ENCODE measurements at places on chromosomes 2 and 18.

GRCh38 chr2:118806797-118807667 is 40.4 kb downstream of the EN1 start:
- no peak for DNase-seq

- DNase-seq = no peak
These were observed 9.0 kb upstream of the DSEL start for GRCh38 chr18:67525328-67526099.

- DNase-seq = no peak
These were observed 49.3 kb downstream of the TRAF3IP1 start for GRCh38 chr2:238369591-238370040.

DNA sequence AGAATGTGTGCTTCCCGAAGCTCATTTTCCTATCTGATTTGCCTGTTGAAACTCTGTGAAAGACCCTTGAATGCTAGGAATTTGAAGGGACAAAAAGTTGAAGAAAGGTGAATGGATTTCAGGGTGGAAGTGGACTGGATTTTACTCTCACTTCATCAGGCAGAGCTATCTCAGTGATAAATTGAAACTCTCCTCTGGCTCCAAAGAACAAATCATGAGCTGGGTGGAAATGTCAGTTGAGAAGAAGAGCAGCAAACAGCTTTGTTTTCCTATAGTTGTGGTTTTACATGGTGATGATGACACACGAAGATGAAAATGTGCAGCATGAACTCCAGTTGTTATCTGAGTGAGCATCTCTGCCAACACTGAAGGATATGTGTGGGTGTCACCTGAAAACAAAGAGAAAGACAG is 34.4 kb downstream of the CD28 start:
- DNase-seq = no peak

- no peak for DNase-seq
These were observed 230.5 kb downstream of the TTC32 start for GRCh38 chr2:19671311-19671710.

DNA sequence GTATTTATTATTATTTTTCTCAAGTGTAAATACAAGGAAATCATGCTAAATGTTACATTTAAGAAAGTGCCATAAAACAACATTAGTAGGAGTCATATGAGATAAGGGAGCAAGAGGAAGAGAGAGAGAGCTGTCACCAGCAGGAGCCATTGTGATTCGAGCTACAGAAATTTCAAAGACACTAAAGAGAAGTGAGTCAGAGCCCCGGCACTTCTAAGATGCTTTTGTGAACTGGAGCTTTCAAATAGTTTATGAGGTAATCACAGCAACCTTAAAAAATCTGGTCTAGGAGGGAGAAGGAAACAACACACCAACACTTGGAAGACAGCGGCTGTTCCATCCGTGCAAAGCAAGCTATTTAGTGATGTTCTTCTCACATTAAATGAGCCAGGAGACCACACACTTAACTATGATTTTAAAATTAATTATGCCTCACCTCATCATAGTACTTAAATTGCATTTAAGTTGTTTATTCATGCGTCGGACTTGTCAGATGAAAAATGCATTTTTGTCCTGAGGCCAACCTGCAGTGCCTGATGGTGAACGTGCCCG is 382.7 kb upstream of the SALL3 start:
- no peak for DNase-seq

DNA sequence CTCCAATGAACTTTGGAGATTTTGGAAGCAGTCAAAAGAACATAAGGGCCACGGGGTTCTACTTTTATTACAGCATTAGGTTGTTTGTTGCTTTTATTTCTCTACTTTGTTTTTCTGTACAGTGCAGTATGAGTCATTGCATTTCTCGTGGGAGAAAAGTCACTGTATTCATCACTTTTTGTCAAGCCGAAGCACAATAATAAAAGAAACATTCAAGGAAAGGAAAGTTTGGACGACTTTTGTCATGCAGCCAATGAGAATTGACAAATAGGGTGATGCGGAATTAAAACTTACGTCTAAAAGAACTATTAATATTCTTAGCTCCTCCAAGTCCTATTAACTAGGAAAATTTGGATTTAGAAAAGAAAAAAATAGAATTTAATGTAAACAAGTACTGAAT is 209.9 kb downstream of the TMEM182 start:
- no peak for DNase-seq

DNA sequence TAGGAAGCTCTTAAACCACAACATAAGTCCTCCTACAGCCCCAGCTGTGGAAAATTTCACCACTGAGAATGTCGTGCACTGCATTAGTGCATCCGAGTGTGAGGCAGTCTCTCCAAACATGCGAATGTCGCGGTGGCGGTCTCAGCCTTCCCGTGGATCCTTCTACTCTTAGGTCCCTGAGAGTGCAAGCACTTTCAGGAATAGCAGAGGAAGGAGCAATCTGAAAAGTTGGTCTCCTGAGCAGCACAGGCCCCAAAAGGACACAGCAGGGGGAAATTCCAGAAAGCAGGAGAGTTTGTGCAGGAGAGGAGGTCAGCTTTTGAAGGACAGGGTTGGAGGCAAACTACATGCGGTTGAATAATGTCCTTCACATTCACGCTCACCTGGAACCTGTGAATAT is 440.5 kb upstream of the SMIM21 start:
- DNase-seq = no peak

- DNase-seq = no peak
These were observed 50.8 kb downstream of the FAM228A start for GRCh38 chr2:24225499-24226242.

DNA sequence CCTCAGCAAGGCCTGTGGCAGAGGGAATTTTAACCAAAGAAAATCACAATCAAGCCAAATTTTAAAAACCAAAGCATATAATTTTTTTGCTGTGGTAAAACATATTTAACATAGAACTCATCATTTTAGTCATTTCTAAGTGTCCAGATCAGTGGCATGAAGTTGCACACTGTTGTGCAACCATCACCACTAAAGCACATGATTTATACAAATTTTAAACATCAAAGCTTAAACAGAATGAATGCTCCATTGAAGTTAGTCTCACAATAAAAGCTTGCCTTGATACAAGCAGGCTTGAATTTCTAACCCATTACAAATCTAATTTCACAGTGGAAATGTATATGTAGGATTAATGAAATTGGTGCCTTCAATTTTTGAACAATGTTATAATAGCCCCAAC is 31.2 kb downstream of the FTCDNL1 start:
- no peak for DNase-seq

DNA sequence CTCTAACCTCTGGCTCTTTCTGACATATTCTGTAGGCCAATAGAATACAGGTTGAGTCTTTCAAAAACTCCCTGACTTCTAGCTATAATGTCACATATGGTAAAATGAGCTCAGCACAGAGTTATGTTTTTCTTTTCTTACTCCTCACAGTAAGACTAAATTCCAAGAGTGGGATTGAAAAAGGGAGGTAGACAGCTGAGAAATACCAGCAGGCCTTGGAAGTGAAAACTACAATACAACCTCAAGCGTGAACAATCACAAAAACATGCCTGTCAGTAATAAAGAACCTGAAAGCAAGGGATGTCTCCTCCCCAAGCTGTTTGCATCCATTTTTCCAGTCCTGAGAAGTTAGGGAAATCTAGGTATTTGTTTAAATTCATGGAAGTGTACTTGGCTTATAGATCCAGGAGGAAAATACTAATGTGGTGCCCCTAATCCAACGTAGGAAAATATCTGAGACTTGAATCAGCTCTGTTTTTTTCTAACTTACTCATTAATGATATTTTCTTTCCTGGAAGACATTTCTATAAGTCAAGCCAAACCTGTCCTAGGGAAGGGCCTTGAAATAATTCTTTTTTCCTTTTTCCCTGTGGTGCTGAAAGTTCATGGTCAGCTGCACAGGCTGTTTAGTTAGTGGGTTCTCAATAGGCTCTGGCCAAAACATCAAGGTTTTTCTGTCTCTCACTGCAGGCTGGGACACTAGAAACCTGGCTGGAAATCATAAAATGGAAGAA is 167.9 kb upstream of the SPATS2L start:
- no peak for DNase-seq

GRCh38 chr2:112314856-112315255 is 39.5 kb downstream of the ZC3H6 start:
- DNase-seq = no peak

DNA sequence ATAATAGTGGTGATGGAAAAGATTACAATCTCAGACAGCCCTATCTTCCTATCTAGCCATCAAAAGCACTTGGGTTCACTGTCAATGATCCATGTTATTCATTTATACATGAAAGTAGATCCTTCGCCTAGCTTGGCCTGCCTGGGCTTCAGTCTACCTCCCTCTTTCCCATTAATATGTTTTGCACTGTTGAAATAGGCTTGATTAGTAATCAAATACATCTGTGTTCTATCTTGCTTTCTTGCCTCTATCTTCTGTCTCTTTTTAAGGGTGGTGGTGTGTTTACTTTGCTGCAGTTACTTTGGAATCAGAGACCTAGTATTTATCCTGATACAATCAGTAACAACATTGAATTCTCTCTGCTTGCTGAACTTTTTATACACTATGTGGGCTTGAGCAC is 521.2 kb downstream of the TNS1 start:
- DNase-seq = no peak

DNA sequence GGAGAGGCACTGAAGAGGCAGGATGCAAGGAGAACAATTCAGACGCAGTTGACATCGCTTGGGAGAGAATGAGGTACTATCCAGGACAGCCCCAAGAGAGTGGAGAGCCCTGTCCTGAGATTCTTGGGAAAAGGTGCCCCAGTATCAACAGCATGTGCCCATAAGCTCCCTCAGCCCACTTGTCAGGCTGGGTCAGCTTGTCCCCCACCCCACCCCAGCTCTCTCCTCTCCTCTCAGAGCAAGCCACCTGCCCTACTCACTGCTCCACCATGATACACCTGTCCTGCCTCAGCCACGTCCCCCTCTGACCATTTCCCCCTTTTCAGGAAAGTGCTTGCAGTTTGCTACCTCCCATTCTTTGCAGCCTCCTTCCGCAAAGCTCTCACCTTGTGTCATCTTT is 111.8 kb downstream of the XRCC5 start:
- DNase-seq = no peak

DNA sequence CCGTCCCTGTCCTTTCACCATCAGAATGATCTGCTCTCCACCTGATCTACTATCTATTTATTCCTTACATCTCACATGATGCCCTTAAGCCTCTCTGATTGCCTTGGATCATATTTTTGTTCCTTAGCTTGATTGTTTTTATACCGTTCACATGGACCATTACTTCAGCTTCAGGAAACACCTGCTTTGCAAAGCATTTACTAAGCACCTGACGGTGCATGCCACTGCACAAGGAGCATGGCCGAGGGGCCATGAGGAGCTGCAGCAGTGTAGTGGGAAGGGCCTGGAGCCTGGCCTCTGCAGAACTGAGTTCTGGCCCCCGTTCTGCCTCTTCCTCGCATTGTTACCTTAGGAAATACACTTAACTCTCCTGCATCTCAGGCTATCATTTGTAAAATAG is 124.1 kb upstream of the NDUFV2 start:
- DNase-seq = no peak

GRCh38 chr2:201966691-201967438 is 66.8 kb upstream of the FZD7 start:
- DNase-seq = no peak

DNA sequence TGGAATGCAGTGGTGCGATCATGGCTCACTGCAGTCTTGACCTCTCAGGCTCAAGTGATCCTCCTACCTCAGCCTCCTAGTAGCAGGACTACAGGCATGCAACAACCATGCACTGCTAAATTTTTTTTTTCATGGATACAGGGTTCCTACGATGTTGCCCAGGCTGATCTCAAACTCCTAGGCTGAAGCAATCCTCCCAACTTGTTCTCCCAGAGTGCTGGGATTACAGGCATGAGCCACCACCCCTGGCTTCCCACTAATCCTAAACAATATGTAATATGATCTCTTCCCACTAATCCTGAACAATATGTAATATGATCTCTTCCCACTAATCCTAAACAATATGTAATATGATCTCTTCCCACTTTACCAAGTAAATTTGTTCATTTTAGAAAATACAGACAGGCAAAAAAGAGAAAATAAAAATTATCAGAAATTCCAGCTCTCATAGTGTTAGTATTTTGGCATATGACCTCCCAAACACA is 33.7 kb upstream of the C18orf32 start:
- DNase-seq = no peak

GRCh38 chr2:164794432-164795231 is 47.0 kb downstream of the COBLL1 start:
- DNase-seq = no peak

- no peak for DNase-seq
These were observed 79.6 kb upstream of the UBXN4 start for GRCh38 chr2:135662088-135662487.

DNA sequence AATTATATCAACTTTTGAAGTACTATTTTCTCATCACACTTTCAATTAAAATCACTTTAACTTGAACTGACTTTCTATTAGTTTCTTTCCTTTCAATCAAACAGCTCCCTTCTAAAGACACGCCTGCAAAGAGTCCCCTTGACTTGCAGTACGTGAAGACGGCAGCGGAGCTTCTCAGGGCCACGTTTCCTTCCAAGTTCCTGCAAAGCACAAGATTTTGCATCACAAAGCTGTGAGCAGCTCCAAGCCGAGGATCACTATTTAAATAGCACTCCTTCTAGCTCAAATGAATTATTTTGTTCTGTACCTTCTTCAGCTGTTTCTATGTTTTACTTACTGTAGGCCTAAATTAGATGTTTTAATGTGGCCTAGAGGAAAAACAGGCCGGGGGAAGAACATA is 30.8 kb downstream of the SH3YL1 start:
- DNase-seq = no peak

DNA sequence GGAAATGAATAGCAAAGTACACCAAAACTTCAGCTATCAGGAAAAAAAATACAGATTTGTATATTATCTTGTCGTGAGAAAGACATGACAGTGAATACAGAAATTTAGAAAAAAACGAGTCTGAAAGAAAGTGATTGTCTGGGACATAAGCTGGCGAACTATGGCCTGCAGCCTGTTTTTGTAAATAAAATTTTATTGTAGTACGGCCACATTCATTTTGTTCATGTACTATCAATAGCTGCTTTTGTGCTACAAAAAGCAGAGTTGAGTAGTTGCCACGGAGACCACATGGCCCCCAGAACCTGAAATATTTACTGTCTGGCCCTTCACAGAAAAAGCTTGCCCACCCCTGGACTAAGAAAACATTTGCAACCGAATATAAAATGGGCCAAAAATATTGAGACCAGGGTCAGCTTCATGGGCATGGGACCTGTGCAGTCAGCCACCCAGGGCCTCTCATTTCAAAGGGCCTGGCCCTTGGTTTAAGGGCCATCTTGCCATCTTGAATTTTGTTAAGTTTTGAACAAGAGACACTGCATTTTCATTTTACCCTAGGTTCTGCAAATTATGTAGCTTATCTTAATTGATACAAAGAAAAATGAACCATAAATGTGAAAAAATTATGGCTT is 17.9 kb downstream of the ANTXR1 start:
- DNase-seq = no peak
